ENCODE measurements at places on chromosomes 2 and 18.

DNA sequence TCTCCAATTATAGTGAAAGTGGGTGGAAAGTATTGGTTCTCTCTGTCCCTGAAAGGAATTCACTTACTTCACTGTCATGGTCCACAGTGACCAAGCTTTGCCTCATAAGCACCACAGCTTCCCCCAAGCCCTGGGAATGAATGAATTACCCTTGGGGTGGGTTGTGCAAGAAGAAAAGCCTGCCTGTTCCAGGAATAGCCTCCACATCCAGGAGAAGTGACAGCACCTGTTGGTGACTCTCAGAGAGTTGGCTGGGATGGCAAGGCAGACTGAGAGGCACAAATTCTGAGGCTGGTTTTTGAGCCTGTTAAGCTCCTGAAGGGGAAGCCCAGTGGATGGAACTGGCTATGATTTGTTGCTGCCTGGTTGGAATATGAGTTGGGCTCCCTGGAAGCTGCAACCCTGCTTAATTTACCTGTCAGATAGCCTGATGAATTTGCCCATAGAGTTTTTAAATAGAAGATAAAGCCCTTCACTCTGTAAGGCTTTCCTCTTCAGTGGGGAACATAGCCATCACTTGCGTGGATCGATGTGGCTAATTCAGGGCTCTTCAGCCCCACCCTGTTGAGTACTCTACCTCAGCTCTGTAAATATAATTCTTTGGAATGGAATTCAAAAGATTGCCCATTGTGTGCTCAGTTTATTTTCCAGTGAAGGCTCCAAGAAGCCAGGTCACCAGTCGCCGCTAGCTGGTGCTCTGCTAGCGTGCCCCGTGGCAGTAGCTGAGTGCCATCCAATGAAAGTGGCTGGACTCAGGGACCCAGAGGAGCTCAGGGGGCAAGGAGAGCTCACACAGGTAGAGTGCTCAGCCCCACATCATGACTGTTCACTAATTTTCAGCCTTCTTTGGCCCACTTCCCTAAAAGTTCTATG, 479.3 kb downstream of the IRS1 start:
- H3K4me3 ChIP-seq, result no peak overlapping the region
- H3K27ac ChIP-seq, result no peak overlapping the region
- no peaks in the 10 kb centered on the region for H3K36me3 ChIP-seq
- no peaks in the 10 kb centered on the region for H3K27me3 ChIP-seq

DNA sequence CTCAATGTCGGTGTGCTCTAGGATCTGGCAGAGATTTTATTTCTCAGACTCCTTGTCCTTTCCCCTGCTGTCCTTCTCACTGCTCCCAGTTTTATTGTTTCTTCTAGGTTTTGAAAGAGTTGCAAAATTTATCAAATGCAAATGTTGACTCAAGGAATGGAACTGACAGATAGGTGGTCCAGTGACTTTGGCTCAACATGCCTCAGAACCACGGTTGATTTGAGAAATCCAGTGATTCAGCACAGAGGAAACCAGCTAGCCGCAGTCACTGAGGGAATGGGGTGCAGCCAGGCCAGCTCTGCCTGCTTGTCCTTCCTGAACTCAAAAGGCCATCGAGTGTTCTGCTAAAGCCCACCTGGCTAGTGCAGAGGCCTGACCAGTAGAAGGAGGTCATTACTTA, 125.7 kb upstream of the LYPD6 start:
- DNase-seq, result no peak
- H3K27ac ChIP-seq, result no peak overlapping the region
- no peaks in the 10 kb centered on the region for H3K27me3 ChIP-seq
- H3K36me3 ChIP-seq, result no peaks in the 10 kb centered on the region
- peaks cover 14% of the 10 kb centered on the region for H3K4me1 ChIP-seq

- H3K36me3 ChIP-seq, result no peaks in the 10 kb centered on the region
- no peak overlapping the region for H3K27ac ChIP-seq
- DNase-seq, result no peak
- peaks cover 10% of the 10 kb centered on the region for H3K27me3 ChIP-seq
These were observed 265.5 kb downstream of the ATAD2B start for GRCh38 chr2:23661276-23662050.

DNA sequence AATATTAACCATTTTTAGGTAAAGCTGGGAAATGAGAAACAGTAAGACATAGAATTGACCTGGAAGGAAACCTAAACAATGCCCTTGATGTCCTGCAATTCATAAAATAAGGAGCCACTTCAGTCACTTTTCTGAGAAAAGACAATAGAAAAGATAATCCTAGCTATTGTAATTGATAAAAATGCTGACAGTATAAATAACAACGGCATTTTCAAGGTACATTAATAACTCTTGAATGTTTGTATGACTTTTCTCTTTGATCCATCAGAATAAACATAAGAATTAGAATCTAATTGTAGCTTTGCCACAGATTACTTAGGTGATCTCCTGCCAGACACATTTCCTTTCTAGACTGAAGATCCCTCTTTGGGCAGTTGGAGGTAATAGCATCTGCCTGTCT, 719.5 kb downstream of the SLC4A3 start:
- H3K27me3 ChIP-seq, result no peaks in the 10 kb centered on the region
- H3K36me3 ChIP-seq, result no peaks in the 10 kb centered on the region
- H3K4me3 ChIP-seq, result no peak overlapping the region
- H3K27ac ChIP-seq, result no peak overlapping the region

Data from keratinocyte (primary cell).